ENCODE measurements at places on chromosomes 2 and 18.

DNA sequence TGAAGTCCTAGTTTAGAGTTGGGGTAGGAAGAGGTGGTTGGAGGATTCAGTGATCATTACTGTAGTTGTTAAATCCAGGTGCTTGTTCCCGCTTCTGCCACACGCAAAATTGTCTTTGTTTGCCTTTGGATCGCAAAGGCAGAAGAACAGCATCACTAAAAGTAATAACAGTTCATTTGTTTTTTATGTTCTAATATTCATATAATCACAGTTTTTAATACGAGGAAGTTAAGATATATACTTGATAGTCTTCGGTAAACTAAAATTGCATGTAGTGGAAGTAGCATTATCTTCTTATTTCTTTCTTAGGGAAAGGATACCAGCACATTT is 365 bp downstream of the NDUFB3 start:
- no peak for DNase-seq

DNA sequence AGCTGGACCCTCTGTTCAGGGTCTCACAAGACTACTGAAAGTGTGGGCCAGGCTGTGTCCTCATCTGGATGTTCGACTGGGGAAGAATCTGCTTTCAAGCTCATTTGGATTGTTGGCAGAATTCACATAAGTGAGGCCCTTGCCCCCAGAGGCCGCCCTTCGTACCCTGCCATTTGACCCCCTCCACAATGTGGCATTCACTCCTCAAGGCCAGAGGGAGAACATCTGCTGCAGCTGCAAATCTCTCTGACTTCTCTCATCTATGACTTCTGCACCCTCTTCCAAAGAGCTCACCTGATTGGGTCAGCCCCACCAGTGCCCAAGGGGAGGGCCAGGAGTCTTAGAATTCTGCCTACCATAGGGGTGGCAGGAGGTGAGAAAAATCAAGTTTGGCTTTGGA is 3.9 kb upstream of the CNDP2 start:
- no peak for DNase-seq

DNA sequence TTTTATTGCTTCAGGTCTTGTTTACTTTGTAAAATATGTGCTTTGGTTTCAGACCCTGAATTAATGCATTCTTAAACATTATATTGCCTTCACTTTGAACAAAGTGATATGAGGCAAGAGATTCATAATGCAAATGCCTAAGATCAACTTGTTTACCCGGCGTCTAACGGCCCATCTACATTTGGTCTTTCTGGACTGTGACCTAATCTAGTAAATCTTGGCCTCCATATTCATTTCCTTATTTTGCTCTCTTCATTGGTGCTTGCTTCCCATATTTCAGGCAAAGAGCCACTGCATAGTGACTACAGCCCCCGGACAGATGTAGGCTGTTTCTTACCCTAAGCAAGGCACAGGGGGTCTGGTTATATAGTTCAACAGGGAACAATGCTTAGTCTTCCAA is 53.0 kb upstream of the SLC39A10 start:
- no peak for DNase-seq

DNA sequence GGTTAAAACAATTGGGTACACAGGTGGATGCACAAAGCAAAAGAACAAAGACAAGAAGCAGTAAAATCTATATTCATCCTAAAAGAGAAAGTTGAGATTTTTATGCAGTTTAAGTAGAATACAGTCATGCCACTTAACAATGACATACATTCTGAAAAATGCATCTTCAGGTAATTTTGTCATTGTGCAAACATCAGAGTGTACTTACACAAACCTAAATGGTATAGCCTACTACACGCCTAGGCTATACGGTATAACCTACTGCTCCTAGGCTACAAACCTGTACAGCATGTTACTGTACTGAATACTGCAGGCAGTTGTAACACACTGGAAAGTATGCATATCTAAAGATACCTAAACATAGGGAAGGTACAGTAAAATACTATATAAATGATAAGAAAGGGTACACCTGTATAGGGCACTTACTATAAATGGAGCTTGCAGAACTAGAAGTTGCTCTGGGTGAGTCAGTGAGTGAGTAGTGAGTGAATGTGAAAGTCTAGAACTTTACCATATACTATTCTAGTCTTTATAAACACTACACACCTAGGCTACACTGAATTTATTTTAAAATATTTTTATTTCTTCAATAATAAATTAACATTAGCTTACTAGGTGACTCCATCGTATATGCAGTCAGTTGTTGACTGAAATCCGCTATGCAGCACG is 132.9 kb downstream of the BARD1 start:
- DNase-seq = no peak

- no peak for DNase-seq
Measured at GRCh38 chr18:61596296-61596695, 263.1 kb downstream of the CDH20 start.

DNA sequence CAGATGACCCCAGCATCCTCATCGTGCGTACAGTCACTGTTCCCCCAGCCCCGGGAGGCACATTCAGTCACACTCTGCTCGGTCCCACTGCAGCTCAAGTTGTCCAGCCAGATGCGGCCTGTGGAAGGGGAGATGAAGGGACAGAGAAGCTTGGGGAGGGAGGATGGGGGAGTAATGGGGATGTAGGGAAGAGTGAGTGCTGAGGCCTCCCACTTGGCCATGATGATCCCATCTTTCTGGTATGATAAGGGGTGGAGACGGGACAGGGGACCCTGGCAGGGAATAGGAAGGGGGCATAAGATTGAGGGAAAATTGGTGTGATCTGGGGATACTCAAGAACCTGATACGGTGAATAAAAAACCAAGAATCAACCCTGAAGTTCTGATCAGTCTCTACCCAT is 3.5 kb downstream of the LOXL3 start:
- no peak for DNase-seq

GRCh38 chr2:53303012-53303578 is 464.5 kb upstream of the CHAC2 start:
- DNase-seq = no peak

- peak; percentile 70 for DNase-seq
Measured at GRCh38 chr18:77133051-77133834, 660 bp upstream of the MBP start.
